ENCODE measurements at places on chromosomes 1 and 21. TPM values are rescaled to one million over a fixed set of nuclear protein-coding genes. Genes with fewer than 3 reads are reported as not detected.

The BMP8B gene
- 6.6 TPM for total RNA-seq

The NBPF1 gene
- 50.9 TPM for total RNA-seq

The SOD1 gene
- 331 TPM for total RNA-seq

The TTC39A gene
- 18.7 TPM for total RNA-seq

The SLC6A9 gene
- total RNA-seq: 7.5 TPM

The NKAIN1 gene
- total RNA-seq: not detected

The FCGR3A gene
- 7.0 TPM for total RNA-seq

DNA sequence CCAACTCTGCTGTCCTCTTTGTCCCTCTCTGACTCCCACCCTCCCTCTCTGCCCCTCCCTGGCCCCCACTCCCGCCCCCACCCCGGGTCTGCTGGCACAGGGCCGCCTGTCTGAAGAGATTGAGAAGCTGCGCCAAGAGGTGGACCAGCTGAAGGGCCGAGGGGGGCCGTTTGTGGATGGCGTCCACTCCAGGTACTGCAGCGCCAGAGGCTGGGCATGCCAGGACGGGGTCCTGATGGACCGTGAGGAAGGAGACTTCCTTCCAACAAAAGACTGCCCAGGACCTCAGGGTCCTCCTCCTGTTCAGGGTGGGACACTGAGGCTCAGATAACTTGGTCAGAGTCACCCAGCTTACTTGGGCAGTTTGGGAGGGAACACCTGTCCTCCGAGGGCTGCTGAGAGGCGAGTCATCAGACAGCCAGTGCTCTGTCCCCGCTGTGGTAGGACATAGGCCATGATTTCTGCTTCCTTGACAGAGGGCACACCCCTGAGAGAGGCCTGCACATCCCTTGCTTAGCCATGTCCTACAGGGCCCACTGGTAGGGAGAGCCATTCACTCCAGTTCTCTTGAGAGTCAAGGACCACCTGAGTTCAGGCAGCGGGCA lies 23.4 kb downstream of the PPFIA4 start:
- H3K4me1 ChIP-seq: no peaks in the 10 kb centered on the region
- H3K27me3 ChIP-seq: no peaks in the 10 kb centered on the region
- DNase-seq: no peak
- no peaks in the 10 kb centered on the region for H3K36me3 ChIP-seq
- no peak overlapping the region for H3K4me3 ChIP-seq

DNA sequence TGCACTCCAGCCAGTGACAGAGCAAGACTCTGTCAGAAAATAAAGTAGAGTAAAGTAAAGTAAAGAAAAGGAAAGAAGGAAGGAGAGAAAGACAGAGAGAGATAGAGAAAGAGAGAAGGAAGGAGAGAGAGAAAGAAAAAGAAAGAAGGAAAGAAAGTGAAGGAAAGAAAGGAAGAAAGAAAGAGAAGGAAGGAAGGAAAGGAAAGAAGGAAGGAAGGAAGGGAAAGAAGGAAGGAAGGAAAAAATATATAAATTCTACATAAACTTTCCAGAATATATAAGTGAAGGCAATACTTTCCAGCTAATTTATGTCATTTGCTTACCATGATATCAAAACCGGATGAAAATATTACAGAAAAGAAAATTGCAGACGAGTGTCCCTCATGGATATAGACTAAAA lies 71.7 kb upstream of the GPR52 start:
- H3K36me3 ChIP-seq: no peaks in the 10 kb centered on the region
- H3K27ac ChIP-seq: no peak overlapping the region
- H3K27me3 ChIP-seq: no peaks in the 10 kb centered on the region
- DNase-seq: no peak
- H3K4me1 ChIP-seq: no peaks in the 10 kb centered on the region

- H3K36me3 ChIP-seq: no peaks in the 10 kb centered on the region
- H3K27ac ChIP-seq: no peak overlapping the region
- DNase-seq: no peak
- no peak overlapping the region for H3K4me3 ChIP-seq
- no peaks in the 10 kb centered on the region for H3K4me1 ChIP-seq
Measured at GRCh38 chr1:205575294-205575885, 56.4 kb downstream of the ELK4 start.

- peaks cover 9% of the 10 kb centered on the region for H3K4me1 ChIP-seq
- H3K27ac ChIP-seq: no peak overlapping the region
- H3K36me3 ChIP-seq: no peaks in the 10 kb centered on the region
- no peak overlapping the region for H3K4me3 ChIP-seq
- DNase-seq: no peak
- H3K27me3 ChIP-seq: no peaks in the 10 kb centered on the region
Measured at GRCh38 chr1:100927276-100927675, 31.4 kb downstream of the SLC30A7 start.

- peaks cover 37% of the 10 kb centered on the region for H3K4me1 ChIP-seq
- DNase-seq: peak; percentile 88
- peak within 1 kb of the TSS; percentile 95 for H3K27ac ChIP-seq
- H3K36me3 ChIP-seq: no peaks in the 10 kb centered on the region
- peak within 1 kb of the TSS; percentile 73 for H3K4me3 ChIP-seq
Measured at GRCh38 chr1:999725-1000356, at the start of gene HES4. HES4 (minus strand) TSS chr1:1000097; CDS start chr1:999973, 124 bp downstream.

Data from thyroid gland (tissue), 4 donors.